ENCODE measurements at places on chromosomes 11 and 22.
A peak's percentile ranks its signal among the peaks of the same experiment; 100 is the strongest.

DNA sequence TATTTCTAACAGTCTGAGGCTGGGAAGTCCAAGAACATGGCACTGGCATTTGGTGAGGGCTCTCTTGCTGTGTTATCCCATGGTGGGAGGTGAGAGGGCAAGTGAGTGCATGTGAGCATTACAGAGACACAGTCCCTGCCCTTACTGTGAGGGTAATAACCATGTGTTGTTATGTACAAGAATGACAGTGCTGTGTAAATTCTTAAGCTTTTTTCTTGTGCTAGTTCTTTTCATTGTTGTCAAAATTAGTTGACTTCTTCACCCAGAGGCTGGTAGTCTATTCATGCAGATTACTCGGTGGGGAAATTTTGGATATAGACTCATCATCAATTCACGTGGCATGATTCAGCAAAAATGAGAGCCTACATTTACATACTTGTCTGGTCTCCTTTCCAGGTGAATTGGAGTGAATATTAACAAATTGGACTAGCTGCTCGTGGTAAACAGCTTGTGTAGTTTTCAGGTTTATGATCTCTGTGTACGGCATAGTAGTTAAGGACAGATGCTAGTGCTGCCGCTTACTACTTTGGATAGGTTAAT is 49.3 kb downstream of the ATXN10 start:
- DNase-seq: no peak

DNA sequence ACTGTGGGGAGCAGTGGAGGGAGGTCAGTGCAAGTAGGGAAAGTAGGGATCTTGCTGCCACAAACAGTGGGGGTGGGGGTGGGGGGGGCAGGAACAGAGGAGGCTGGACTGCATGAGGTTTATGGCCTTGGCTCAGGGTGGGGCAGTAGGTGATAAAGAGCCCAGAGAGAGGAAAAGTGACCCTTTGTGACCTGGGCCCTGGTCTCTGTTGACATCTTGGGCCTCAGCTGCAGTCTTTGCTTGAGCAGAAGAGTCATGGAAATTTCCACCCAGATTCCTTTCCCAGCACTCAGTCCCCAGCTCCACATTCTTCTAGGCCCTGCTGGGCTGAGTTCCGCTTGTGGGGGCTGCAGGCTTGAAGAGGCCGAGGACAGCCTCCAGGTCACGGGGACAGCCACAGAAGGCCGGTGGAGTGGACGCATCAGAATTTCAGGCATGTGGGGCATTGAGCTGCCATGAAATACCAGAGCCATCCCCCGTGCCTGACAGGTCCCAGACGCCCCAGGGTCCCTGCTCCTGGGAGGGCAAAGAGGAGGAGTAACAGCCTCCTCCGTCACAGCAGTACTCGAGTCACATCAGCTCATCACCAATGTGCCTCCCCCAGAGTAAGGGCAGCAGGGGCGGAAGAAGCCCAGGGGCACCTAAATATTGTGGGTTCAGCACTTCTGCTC is 9.7 kb upstream of the MALAT1 start:
- peak; percentile 73 for DNase-seq

DNA sequence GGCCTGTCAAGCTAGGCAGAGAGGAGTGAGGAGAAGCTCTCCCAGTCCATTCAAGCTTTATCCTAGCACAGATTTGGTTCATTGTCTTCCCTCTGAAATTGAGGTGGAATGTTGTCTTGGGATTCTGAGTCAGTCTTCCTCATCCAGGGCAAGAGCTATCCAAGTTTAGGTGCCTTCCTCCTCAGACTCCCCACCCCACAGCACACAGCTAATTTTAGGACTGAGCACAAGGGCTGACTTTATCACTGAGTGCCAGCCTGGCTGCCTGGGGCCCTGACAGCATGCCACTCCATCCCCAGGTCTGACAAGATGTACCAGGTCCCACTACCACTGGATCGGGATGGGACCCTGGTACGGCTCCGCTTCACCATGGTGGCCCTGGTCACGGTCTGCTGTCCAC is 2.6 kb downstream of the PGAP2 start:
- no peak for DNase-seq

DNA sequence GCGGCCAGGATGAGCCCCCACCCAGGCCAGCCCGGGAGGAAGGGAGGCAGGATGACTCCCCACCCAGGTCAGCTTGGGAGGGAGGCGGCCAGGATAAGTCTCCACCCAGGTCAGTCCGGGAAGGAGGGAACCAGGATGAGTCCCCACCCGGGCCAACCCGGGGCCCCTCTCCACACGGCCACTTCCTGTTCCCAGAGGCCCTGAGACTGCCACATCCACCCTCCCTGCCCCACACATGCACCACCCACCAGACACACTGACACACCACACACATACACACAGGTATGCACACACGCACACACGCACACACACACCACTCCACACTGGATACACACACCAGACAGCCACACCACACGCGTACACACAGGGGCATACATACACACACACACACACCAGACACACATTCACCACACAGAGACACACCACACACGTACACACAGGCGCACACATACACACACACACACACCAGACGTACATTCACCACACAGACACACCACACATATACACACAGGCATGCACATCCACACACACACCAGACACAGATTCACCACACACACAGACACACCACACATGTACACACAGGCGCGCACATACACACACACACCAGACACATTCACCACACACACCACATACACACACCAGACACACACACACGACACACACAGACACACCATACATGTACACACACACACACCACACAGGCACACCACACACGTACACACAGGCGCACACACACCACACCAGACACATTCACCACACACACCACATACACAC is 84.9 kb upstream of the PRR5 start:
- no peak for DNase-seq

- no peak for DNase-seq
These were observed 41.8 kb downstream of the LIF start for GRCh38 chr22:30204742-30205111.

GRCh38 chr22:20560716-20561115 is 53.3 kb downstream of the MED15 start:
- no peak for DNase-seq

- no peak for DNase-seq
These were observed 4.8 kb downstream of the CLCF1 start for GRCh38 chr11:67368621-67369020.

DNA sequence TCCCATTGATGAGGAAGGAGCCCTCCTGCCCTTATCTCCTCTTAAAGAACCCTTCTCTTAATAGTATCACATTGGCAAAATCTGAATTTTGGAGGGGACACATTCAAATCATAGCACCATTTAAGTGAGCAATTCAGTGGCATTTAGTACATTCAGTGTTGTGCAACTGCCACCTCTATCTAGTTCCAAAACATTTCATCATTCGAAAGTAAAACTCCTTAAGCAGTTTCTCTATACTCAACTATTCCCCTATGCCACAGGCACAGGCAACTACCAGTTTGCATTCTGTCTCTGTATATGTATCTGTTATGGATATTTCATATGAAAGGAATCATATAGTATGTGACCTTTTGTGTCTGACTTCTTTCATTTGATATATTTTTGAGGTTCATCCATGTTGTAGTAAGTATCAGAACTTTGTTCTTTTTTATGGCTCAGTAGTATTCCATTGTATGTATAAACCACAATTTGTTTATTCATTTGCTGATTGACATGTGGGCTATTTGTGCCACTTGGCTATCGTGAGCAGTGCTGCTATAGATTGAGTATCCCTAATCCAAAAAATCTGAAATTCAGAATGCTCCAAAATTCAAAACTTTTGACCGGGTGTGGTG is 22.9 kb downstream of the FAR1 start:
- DNase-seq: no peak

DNA sequence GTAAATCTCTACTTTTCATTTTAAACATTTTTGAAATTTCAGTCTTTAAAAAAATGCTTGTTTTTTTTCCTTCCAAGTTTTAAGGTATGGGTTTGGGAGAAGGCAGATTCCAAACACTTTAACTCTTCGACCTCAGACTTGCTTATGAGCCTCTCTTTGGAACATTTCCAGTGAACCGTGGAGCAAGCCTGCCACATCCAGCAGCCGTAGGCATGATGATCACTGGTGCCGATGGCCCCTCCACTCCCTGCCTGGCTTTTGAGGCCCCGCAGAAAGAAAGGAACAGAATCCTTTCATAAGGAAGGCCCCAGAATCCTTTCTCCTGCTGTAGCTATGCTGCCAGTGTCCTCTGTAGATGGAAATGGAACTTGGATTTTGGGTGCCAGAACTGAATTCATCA is 50.7 kb downstream of the BMAL1 start:
- DNase-seq: no peak

DNA sequence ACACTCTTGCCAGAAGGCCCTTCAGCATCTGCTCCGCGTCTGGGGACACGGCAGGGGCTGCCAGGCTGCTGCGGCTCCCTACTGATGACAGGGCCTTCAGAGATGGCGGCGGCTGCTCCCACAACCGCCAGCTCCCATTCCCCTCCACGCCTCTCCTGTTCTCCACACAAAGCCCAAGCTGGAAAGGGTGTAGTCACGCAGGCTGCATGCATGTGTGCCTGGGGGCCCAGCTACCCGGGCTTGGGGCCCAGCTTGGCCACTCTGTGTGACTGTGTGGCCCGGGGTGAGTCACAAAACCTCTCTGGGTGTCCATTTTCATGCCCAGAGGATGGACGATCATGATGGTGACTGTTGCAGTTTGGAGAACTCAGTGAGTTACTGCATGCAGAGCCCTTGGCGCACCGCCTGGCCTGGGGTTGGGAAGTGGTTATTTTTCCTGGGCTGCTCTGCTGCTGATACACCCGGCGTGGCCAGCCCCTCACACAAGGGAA is 31.7 kb upstream of the PARVB start:
- DNase-seq: no peak

DNA sequence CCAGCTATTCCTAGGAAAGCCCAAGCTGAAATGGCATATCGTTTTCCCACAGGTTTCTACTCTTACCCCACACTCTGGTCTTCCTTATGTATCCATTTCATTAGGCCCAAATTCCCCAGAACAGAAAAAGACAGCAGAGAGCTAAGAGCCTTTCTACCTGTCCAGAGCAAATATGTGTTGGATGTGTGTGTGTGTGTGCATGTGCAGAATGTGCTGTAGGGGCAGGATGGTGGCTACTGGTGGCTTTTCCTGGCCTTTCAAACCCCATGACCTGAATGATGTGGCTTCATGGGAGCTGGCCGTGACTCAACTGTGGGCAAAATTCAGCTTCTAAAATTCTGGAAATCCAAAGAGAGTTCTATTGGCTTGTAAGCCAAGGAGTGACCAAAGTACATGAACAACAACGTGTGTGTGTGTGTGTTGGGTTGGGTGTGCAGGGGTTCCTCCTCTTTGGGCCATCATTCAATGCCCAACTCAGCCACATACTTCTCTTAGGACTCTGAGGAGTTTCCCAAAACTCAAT is 421.4 kb upstream of the CADM1 start:
- DNase-seq: no peak

DNA sequence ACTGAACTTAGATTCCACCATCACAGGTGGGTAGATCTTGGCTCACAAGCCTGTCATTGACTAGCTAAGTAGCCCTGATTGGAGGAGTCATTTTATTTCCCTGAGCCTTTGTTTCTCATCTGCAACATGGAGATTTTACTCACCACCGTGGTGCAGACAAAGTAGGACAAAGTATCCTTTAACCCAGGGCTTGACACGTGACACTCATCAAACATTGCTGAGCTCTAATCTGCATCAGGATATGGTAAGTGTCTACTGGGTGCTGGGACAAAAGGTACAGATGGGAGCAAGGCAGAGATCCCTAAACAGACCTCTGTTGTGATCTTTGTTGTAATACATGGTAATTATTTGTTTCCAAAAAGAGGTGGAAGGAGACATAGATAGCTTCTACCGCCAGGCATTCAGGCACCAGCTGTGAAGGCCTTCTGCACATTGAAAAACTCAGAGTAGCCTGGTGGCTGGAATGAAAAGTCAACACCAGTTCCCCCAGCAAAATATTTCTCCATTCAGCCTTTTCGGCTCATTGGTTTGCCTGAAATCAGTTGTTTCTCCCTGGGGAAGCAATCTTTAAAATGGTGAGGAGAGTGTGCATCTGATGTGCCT is 18.3 kb upstream of the MICAL2 start:
- no peak for DNase-seq

DNA sequence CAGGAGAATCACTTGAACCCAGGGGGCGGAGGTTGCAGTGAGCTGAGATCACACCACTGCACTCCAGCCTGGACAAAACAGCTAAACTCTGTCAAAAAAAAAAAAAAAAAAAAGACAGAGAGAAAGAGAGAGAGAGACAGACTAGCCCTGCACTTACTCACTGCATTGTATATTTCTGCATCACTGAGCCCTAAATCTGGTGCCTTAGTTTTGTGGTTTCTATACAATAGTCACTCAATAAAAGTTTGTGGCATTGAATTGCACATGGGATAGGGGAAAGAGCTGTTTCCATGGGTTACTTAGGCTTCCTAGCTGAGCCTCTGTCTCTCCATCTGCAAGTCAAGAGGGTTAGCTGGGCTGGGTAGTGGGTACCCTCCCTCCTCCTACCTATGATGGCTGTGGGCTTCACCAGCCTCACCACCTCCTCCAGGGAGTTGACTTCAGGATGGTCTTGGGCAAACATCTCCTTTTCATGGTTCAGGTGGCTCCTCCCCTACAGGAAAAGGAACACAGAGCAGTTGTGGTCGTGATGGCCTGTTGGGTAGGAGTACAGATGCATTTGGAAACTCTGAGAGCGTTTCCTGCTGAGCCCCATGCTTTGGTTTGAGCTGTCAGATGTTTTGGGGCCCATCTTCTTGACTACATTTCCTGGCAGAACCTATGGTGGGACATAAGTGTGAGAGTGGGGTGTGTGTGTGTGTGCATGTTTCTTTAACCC is 73.2 kb downstream of the CCDC81 start:
- no peak for DNase-seq

GRCh38 chr22:29693671-29694070 is 26.1 kb upstream of the CABP7 start:
- no peak for DNase-seq

GRCh38 chr11:63905179-63905578 is 11.8 kb downstream of the RCOR2 start:
- DNase-seq: no peak

DNA sequence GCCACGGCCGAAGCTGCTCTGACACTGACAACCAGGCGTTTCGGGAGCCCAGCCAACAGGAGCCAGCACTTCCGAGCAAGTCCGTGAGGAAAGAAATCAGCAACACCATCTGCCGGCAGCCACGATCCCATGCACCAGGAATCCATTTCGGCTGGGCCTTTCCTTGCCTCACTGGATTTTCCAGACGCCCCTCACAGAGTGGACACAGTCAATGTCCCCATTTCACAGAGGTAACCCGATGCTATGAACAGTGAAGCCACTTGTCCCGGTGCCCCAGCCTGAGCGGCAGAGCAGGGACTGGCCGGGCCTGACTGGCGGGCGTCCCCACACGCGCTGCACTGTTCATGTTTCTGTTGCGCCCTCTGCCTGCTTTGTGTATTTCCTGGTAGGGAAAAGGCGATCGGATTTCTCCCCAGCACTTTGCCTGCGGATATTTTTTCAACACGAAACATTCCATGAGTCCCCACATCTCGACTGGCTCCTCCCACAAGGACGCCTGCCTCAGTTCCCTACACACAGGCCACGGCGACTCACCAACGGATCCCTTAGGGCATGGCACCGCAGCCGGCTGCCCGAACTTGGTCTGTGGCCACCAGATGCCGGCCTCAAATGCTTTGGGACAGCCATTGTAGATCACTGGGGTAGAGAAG is 55.3 kb downstream of the TRMU start:
- peak; percentile 82 for DNase-seq

- DNase-seq: no peak
These were observed 10.5 kb downstream of the COMMD9 start for GRCh38 chr11:36278531-36279282.
